ENCODE measurements at places on chromosomes 7 and 10. TPM values are rescaled to one million over a fixed set of nuclear protein-coding genes. Genes with fewer than 3 reads are reported as not detected.

- no peak for DNase-seq
Observed at GRCh38 chr10:70481831-70482530, 3.4 kb downstream of the PALD1 start.

DNA sequence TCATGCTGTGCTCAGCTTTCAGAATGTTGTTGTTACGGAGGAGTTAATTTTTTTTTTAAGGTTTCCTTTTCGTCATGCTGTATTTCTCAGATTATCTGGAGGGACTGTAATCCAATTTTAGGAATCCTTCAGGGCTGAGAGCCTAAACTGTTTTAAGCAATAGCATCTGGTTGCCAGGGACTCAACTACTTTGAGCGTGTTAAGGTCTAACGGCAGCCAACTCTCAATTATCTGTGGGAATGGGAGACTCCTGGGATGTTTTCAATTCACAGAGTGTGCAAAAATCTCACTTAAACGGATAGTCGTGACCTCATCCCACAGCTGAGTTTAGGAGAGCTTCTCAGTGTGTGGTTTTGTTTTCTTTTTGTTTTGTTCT, 291.7 kb downstream of the AUTS2 start:
- DNase-seq = no peak

- DNase-seq = no peak
Observed at GRCh38 chr7:22728401-22729029, 1.5 kb downstream of the IL6 start.

GRCh38 chr7:106050746-106051117, 61.4 kb downstream of the SYPL1 start:
- no peak for DNase-seq

- no peak for DNase-seq
Observed at GRCh38 chr10:114179148-114179547, at the start of gene TDRD1. TDRD1 (plus strand) TSS chr10:114179353; CDS start chr10:114187832, 8,479 bp downstream.

GRCh38 chr7:191981-192649, at the start of gene FAM20C:
FAM20C (plus strand) TSS chr7:192571; CDS start chr7:193200, 629 bp downstream.
- DNase-seq = peak; percentile 86

DNA sequence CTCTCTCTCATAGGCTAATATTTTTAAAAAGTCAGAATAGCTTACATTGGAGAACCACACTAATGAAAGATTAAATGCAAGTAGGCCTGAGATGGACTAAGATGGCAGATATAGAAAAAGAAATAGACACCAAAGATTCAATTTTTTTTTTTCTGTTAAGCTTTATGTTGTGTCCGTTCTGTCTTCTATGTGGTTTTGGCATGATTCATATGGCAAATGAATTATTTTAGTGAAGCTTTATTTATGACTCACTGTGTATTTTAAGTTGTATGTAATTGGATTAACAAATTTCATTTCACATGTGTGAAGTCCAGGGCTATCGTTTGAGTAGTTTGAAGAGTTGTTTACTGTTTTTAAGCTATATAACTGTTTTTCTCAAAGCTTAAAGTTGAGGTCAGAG, 214.8 kb downstream of the CAMK1D start:
- no peak for DNase-seq

DNA sequence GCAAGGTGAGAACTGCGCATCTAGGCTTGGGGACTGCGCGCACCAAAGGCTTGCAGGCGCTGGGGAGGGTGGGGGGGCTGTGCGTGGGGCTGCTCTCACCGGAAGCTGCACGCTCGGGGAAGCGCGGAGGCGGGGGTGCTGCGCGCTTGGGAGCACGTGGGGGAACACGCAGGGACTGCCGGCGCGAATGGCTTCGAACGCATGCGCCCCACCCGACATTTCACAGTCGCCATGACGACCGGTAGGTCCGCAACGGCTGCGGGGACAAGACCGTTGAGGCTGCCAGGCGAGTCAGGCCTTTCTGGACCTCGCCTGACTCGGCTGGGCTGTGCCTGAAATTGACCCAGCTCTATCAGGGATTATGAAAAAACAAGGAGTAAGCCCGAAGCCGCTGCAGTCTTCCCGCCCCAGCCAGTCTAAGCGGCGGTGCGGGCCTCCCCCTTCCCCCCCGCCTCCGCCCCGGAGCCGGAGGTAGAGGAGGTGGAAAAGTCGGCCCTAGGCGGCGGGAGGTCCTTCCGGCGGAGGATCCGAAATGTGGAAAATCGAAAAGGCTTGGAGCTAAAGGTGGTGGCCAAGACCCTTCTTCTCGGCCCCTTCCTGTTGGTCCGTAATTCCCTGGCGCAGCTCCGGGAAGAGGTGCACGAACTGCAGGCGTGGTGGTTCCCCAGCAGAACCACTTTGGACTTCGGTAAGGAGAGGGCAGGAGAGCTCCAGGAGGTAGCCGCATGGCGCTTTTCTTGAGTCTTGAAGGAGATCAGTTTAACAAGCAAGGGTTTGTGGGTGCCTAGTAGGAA, 34.9 kb upstream of the STEAP1 start:
- DNase-seq = peak; percentile 94

GRCh38 chr7:46145412-46145811, 224.3 kb upstream of the IGFBP3 start:
- peak; percentile 91 for DNase-seq

GRCh38 chr10:80468002-80468401, 13.9 kb downstream of the TSPAN14 start:
- no peak for DNase-seq

GRCh38 chr7:41491308-41491707, 211.6 kb downstream of the INHBA start:
- DNase-seq = no peak

- DNase-seq = no peak
Observed at GRCh38 chr10:90906596-90906995, 14.3 kb downstream of the ANKRD1 start.

DNA sequence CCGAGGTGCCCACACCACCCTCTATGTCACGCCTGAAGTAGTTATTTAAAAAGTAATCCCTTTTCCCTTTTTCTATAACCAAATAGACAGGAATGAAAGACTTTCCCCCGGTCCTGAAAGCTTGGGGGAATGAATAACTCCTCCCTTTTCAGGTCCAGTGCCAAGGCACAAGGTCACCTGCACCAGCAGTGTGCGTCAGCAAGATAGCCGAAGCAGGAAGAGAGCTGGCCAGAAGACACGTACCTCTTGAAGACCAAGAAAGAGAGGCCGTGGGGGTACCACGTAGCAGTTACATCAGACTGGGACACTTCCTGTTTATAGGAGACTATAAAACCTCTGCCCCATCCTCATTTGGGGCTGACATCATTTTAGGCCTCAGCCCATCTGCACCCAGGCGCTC, 10.7 kb upstream of the AKR1B1 start:
- DNase-seq = no peak

DNA sequence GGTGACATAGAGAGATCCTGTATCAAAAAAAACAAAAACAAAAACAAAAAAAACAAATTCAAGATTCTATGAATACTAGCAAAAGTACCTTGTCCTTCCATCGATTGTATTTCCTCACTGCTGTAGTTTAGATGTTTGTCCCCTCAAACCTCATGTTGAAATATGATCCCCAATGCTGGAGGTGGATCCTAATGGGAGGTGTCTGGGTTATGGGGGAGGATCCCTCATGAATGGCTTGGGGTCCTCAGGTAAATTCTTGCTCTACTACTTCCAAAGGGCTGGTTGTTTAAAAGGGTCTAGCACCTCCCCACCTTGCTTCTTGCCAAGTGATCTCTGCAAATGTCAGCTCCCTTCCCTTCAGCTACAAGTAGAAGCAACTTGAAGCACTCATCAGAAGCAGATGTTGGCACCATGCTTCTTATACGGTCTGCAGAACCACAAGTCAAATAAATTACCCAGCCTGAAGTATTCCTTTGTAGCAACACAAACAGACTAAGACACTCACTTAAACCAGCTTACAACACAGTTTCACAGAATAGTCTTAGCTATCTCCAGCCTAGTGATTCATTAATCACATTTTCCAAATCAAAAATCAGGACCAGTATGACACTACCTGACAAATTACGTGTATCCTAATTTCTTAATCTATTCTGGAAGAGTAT, 20.7 kb downstream of the ABI1 start:
- DNase-seq = peak; percentile 13

DNA sequence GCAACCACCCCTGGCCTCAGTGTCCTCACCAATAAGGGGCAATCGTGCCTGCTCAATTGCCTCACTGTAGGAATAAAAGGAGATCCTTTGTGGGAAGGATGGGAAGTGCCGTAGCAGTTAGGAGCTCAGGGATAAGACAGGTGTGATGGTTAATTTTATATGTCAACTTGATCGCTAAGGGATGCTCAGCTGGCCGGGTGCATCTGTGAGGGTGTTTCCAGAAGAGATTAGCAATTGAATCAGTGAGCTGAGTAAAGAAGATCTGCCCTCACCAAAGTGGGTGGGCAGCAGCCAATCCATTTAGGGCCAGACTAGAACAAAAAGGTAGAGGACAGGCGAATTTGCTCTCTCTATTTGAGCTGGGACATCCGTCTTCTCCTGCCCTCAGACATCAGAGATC, 46.3 kb downstream of the BUB3 start:
- DNase-seq = no peak

GRB10 gene
- 87.4 TPM for polyA plus RNA-seq

VAX1 gene
- 0.48 TPM for polyA plus RNA-seq

BEND7 gene
- 33.2 TPM for polyA plus RNA-seq

LRRD1 gene
- polyA plus RNA-seq = not detected

GUSB gene
- polyA plus RNA-seq = 74.2 TPM

SEMA4G gene
- polyA plus RNA-seq = 8.4 TPM

ELAPOR2 gene
- polyA plus RNA-seq = 27.7 TPM

CYP2C19 gene
- not detected for polyA plus RNA-seq

IGFBP3 gene
- polyA plus RNA-seq = 39.9 TPM
